Mesenteric fat pad (tissue), 1 donor: ENCODE measurements at places on chromosomes 12 and 14.

- peak; percentile 57 for DNase-seq
Measured at GRCh38 chr12:31023271-31023724, 50.4 kb upstream of the DDX11 start.

GRCh38 chr12:84954415-84954814 is 41.8 kb upstream of the SLC6A15 start:
- no peak for DNase-seq

DNA sequence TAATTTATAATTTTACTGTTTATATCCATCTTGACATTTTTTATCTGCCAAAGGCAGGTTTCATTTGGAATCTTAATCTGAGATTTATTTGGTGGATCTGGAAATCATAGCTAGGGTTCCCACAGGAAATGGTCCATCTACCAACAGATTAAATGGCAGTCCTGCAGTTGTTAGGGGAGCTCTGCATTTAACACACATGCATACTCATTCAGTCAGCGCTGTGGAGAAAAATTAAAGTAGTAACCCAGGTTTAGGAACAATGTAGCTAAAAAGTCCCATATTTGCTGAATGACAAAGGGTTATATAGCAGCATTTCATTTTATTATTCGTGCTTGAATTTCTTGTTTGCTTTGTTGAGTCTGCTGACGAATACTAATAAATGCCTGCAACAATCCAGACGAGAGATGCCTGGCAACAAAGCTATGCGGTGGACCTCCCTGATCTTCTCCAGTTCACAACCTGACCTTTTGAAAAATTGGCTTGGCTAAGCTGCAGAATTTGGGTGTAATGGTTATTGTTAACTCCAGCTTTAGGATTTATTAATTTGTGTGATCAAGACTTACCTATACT is 59.8 kb downstream of the MIPOL1 start:
- no peak for DNase-seq

GRCh38 chr12:25194722-25195055 is 271 bp downstream of the DNAI7 start:
- no peak for DNase-seq

DNA sequence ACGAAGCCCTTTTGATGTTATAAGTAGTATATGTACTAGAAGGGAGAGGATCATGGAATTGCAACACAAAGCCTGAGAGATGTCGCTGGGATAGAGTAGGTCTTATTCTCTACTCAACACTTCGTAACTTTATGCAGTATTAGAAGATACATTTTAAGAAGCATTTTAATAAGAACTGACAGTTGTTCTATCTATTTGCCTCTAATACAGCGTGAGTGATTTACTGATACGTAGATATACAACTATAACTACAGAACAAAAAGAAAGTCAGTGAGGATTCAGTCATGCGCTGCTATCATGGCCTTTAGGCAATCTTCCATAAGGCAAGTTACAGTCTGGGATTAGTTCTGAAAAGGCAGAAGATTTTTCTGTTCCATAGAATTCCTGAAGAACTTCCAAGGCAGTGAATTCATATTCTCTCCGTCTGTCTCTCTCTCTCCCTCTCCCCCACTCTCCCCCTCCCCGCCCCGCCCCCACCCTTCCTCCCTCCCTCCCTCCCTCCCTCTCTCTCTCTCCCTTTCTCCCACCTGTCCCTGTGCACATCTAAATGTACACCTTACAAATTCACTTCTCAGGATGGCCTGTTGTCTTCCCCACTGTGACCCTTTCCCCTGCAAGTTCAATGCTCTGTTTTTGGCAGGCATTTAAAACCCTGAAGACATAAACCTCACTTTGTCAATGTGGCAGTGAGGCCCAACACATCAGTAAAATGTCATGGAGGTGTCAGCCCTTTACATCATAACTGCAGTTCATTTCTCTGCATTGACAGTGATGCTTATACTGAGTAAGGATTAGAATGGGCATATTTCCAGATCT is 470.6 kb downstream of the EGLN3 start:
- no peak for DNase-seq

- no peak for DNase-seq
Measured at GRCh38 chr12:124747426-124748161, 116.1 kb downstream of the SCARB1 start.

DNA sequence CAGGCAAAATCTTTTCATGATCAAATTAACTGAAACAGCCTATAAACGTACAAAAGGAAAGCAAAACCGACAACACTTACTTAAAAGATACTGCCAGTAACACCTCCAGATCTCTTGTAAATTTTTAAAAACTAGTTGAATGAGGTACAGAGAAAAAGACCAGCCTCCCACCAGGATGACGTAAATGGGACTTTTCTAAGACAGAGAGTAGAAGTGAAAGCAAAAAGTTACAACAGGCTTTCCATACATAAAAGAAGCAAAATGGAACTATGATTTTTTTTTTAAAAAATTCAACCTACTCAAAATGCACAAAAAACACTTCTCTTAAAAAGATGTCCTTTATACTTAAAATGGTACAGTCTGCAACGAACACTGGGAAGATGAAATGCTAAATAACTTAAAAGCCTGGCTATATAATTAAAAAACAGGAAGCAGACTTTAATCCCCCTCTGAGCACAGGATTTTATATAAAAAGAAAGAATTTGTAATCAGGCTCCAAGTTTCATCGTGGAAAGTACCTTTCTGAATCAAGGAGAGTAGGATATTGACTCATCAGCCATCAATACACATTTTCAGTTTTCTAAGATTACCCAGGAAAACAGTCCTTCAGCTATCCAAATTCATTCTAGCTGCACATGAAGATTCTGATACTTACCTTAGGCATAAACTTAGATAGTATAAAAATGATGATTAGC is 14.2 kb upstream of the MYO1A start:
- DNase-seq: no peak

- DNase-seq: no peak
Measured at GRCh38 chr12:46384451-46385309, 12.1 kb upstream of the SLC38A2 start.

GRCh38 chr12:101838628-101839323 is 8.0 kb upstream of the GNPTAB start:
- no peak for DNase-seq
